ENCODE measurements at places on chromosomes 12 and 14. TPM values are rescaled to one million over a fixed set of nuclear protein-coding genes. Genes with fewer than 3 reads are reported as not detected.

DNA sequence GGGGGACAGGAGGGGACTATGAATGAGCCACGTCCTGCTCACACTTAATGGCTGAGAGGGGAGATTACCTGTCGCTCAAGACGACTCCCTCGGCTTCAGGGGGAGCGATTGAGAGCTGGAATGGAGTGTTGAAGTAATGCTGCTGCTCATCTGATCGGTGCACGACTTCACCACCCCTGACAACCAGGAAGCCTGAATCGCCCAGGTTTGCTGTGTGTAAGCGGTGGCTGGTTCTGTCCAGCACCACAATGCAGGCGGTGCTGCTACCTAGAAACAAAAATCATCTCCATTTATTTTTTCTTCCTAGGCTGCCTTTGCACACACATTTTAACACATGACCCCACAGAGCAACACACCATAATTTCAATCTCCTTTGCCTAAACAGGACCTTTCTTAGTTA, 37.3 kb downstream of the PPTC7 start:
- no peak for DNase-seq

- DNase-seq = no peak
Observed at GRCh38 chr14:65359503-65359902, 53.0 kb upstream of the FUT8 start.

DNA sequence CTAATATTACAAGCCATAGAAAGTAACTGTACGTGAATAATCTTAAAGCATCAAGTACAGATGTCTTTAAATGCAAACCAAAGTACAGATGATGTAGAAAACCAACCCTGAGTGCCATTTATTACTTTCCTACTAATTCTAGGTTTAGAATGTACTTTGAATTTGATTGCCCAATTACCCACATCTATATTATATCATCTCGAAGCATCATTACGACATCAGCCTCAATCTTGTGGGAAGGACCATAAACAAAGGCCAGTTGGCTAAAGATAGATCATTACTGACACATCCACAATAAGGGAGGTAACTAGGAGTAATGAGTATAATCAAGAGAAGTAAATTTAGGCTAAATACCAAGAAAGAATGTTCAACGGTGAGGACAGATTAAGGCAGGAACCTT, 478.9 kb downstream of the BCAT1 start:
- no peak for DNase-seq

GRCh38 chr12:3604748-3605586, 114.0 kb downstream of the PRMT8 start:
- peak; percentile 64 for DNase-seq

GRCh38 chr14:24780281-24780680, 146.3 kb upstream of the GZMB start:
- DNase-seq = peak; percentile 74

DNA sequence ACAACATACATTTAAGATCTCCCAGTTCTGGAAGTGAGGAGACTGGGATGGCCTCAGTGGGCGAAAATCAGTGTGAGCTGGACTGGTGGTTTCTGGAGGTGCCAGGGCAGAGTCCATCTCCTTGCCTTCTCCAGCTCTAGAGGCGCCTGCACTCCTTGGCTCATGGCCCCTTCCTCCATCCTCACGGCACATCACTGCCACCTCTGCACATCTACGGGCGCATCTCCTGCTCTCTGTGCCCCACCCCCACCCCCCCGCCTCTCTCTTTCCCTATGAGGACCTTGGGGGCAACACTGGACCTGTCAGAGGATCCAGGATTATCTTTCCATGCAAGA, 62.8 kb upstream of the DIO3 start:
- no peak for DNase-seq

DNA sequence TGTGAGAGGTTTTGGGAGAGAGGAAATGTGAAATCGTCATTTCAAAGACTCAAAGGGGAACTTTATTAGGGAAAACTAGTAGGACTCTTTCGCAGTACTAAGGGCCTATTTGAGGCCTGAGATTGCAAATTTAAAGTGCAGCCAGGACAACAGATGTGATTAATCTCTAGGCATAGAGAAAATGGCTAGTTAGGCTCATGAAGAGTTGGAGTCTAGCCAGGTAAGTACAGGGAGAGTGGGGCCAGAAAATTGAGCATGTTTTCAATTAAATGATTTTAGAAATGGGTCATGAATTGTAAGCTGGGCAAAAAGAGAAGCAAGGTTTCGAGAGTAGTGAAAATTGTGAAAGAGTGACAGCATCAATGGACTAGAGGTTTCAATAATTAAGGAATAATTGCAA, 91.9 kb upstream of the LMNTD1 start:
- DNase-seq = peak; percentile 72

DNA sequence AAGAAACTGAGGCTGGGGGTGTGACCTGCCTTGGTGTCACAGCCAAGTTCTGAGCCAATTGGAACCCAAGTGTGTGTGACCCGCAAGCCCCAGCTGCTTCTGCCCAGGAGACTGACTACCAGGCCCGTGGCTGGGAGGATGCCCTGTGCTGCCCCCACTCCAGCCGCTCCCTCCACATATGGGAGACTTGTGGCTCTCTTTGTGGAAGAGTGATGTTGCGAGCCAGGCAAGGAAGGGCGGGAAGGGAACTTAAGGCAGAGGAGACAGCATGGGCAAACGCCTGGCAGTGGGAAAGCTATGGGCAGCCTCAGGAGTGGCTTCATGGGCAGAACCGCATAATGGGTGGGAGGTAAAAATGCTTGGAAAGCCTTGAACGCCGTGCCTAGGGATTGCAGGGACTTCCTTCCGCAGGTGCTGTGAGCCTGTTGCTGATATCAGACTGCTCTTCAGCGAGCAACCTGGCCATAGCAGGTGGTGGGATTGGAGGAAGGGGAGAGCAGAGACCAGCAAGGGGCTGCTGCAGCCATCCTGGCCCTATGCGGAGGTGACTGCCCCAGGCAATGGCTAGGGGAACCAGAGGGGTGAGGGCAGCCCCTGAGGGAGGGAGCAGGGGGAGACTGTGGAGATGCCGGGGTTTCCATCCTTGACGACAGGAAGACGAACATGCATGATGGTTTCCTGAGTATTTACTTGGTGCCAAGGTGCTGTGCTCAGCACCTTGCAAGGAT, 115.7 kb downstream of the LGMN start:
- DNase-seq = no peak

DNA sequence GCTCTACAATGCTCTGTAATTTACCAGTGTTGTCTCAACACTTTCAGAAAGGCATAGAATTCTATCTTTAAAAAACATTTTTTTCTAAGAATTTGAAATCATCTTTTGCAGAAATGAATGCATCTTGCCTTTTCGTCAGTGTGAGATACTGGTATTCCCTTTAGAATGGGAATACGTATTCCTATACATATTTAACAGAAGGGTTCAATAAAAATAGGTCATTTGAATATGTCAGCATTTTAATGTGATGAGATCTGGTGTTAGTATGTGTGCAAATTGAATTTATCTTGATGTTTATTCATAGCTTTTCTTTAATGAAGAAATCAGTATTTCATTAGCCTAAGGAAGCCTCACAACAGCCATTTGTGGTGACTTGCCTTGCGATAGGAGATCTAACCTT, 44.2 kb downstream of the WDR20 start:
- no peak for DNase-seq

DNA sequence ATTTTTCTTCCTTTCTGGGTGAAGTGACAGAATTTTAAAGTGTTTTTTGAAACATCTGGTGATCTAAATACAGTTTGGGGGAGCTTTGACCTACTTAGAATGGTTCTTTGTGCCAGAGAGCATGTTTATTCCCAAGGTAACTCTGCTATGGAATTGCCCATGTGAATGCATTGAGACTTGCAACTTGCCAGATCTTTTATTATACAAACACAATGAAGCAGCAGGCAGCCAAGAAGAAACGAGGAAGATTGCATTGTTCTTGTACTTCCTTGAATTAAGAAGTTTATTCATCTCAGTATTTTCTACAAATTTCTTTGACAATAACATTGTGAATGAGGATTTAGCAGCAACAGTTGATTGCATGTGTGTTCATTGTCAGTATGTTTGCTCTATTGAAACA, 55.5 kb downstream of the FGD4 start:
- DNase-seq = no peak

GRCh38 chr14:63544591-63545299, 1.6 kb upstream of the PPP2R5E start:
- DNase-seq = peak; percentile 22

- DNase-seq = no peak
Observed at GRCh38 chr14:45156067-45156466, 20.3 kb downstream of the FANCM start.

DNA sequence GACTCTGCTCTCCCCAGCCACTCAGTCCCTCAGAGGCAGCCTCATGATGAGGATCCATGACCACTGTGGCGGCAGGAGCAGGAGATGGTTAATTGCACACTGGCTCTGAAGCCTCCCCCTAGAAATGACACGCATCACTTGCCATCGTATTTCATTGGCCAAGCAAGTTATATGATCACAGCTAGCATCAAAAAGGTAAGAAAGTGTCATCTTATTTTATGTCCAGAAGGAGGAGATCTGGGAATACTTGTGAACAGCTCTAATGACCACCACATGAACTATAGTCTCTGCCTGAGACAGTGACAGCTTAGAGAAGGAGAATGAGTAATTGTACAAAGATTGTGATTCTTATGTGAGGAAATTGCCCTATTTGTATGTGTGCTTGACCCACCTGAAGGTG, 363.4 kb downstream of the NUAK1 start:
- DNase-seq = peak; percentile 39

GRCh38 chr12:110270125-110270962, 10.7 kb upstream of the ATP2A2 start:
- no peak for DNase-seq

GRCh38 chr14:99346470-99347080, 74.6 kb upstream of the BCL11B start:
- DNase-seq = no peak

RTL1 gene
- total RNA-seq = 0.09 TPM

LRTM2 gene
- not detected for total RNA-seq
